ENCODE measurements at places on chromosomes 2 and 18. TPM values are rescaled to one million over a fixed set of nuclear protein-coding genes. Genes with fewer than 3 reads are reported as not detected.

Gene BMP10
- not detected for total RNA-seq

Gene ITGB6
- total RNA-seq: 0.15 TPM

Gene KLHL14
- not detected for total RNA-seq

Gene MTCL1
- total RNA-seq: 80.1 TPM

Gene ANKRD23
- 1.2 TPM for total RNA-seq

Gene BCL11A
- total RNA-seq: under 0.01 TPM

Gene LPIN1
- 181 TPM for total RNA-seq

Measured in smooth muscle cell of trachea (primary cell).